ENCODE measurements at places on chromosomes 1 and 21.

- DNase-seq, result no peak
Observed at GRCh38 chr1:92944901-92945747, 16.1 kb downstream of the DIPK1A start.

DNA sequence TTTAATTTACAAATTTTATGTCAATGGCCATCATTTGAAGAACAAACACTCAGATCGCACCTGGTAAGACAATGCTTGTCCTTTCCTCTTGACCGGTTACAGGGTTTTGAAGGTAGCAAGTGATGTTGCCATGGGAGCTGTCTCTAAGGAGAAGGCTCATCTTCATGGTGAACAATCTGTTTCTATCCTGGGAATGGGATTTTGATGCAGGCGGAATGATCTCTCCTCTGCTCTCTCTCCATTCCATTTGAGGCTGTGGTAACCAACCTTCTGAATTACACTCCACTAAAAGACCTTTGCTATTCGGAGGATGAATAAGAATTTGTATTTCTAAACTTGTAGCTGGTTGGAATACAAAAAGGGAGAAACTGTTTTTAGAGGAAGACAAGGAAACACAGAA is 57.9 kb upstream of the SLC5A9 start:
- no peak for DNase-seq

- DNase-seq, result no peak
Observed at GRCh38 chr21:17786851-17787181, 32.3 kb downstream of the C21orf91 start.

- DNase-seq, result no peak
Observed at GRCh38 chr1:230518511-230518910, 92.4 kb upstream of the PGBD5 start.

GRCh38 chr1:7810395-7810794 is 26.3 kb downstream of the PER3 start:
- DNase-seq, result no peak

DNA sequence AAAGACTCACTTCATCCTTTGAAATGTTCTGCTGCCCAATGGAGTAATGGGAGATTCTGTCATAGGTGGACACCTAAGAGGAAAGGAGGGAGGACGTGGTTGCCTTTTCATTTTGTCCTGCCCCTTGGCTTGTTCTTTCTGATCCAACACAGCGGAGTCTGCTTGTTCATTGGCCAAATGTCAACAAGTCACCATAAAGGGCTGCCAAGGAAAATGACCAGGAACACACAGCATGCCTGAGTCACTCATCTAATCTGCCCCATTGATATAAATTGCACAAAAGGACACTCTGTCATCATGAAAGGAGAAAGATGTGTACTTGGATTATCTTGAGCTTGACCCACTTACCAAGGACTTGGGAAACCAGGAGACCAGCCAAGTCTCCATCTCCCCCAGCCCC is 422.9 kb downstream of the SETD4 start:
- DNase-seq, result no peak

- DNase-seq, result no peak
Observed at GRCh38 chr1:43137445-43138052, 34.5 kb downstream of the EBNA1BP2 start.

DNA sequence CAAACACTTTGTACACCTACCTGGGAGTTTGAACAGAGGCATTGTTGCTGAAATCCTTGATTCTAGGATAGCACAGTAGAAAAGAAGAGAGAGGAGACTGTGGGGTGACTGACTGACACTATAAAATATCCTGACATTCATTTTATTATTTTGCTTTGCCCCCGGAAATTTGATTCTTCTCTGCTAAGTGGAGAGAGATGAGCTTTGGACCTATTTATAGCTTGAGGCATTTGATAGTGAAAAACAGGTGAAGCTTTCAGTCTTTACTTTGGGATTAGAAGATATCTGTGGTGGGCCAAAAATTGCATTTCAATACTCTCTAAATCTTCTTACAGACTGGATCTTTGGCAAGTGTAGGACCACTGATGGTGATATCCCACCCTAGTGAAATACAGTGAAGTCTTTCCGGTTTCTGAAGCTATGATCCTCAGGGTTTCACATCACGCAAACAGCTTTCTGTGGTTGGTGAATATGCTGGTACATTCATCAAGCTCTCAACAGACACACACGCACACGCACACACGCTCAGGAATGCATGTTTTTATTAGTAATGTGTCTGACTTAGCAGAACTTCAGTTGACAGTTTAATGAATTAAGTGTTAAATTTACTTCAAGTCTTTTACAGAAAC is at the start of gene AMPD1:
Gene AMPD1 (minus strand): TSS at position 117 of the 629 bp plus-strand sequence. CDS start 75 bp downstream, at position 42.
- DNase-seq, result no peak

DNA sequence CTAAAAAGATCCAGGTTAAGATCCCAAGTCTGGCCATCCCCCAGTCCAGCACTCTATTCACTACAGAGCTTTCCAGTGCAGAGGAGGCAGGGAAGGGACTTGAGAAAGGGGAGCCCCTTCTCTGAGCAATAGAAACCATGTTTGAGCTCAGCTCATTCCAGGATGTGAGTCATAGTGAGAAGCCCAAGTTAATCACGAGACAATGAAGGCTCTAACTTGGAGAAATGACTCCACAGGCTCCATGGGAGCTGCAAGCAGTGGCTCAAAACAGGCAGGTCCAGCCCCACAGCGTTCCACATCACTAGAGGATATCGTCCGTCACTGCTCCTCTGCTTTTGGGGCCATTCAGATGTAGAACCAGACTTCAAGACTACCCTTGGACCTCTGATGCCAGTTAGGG is 59.1 kb downstream of the CAMK2N1 start:
- no peak for DNase-seq

All from stimulated activated CD8-positive, alpha-beta memory T cell treated with anti-CD3 and anti-CD28 coated beads, Interleukin-7, amount 100 ng/mL, for 1 hour (primary cell).